ENCODE measurements at places on chromosomes 12 and 14. TPM values are rescaled to one million over a fixed set of nuclear protein-coding genes. Genes with fewer than 3 reads are reported as not detected.

DNA sequence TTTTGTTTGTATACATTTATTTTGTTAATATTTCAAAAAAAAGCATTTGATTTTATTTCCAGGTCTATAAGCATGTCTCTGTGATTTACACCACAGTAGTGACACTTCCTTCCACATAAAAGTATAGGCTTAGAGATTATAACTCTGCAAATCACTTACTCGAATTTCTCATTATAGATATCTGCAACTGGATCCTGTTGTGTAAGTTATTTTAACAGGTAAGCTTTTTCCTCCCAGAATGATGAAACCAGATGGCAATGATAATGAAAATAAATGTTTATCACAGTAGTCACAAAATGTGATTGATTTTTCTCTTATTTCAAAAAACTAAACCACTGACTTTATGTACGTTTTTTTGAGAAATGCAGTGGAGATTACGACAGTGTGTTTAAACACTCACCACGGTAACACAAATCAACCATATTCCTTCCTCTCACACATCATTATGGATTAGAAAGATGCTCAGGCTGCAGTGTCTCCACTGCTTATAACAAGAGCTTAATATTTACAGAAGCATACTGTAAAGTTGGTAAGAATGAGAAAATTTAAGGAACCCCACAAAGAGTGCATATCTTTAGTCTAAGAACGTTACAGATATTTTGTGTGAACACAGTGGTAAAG, 194.6 kb downstream of the ATXN7L3B start:
- DNase-seq: no peak

DNA sequence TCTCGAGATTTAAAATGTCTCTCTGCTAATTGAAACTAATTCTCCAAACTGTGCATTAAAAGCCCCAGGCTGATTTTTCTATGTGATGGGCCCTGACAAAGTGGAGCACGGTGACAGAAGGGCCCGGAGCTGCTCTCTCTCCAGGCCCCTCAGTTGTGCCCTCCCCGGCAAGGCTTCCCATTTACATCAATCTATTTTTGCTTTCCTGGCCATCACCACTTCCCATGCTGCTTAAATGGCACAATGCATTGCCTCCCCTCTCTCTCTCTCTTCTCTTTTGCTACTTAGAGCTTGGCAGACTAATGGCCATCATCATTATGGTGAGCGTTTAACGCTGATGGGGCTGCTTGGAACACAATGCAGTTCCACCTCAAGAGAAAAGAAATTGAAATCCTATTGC, 270.7 kb upstream of the DIO3 start:
- no peak for DNase-seq

- no peak for DNase-seq
Measured at GRCh38 chr14:29759521-29760340, 167.9 kb downstream of the PRKD1 start.

GRCh38 chr12:27220055-27220987, 23.8 kb upstream of the STK38L start:
- DNase-seq: no peak

DNA sequence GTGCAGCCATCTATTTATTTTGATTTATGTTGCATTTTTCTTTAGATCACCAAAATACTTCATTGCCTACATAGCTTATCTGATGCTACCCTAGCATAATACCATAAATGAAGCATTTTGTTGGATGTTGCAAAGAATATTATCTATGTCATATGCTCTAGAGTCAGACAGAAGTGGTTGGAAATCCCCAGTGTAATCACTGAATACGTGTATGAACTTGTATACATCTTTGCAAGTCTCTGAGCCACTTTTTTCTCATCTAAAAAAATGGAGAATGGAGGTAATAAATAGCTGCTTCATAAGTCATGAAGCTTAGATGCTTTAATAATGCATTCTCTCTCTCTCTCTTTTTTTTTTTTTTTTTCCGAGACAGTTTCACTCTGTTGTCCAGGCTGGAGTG, 18.5 kb downstream of the EVL start:
- no peak for DNase-seq

GUCY2C gene
- not detected for total RNA-seq

FAM222A gene
- total RNA-seq: 0.73 TPM

Data from ureter (tissue), 1 donor.